Right forelimb (tissue), 1 donor: ENCODE measurements at places on chromosomes 1 and 21.

GRCh38 chr1:162107911-162108310, 38.4 kb downstream of the NOS1AP start:
- DNase-seq, result no peak

DNA sequence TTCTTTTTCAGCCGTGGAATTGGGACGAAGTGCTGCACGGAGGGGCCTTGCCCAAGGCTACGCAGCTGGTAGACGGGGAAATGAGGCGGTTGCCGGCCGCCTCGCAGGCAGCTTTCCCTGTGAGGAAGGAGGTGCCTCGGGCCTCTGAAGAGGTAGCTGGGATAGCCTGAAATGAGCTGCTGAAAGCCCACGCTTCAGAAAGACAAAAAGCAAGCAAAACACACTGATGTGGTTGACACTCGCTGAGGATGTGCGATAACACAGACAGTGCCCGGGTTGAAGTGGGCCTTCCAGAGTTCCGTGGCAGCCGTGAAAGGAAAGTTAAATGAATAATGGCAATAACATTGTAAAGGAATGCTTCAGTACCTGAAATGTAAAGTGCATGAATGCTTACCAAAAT, 47.2 kb downstream of the S1PR1 start:
- DNase-seq, result no peak

DNA sequence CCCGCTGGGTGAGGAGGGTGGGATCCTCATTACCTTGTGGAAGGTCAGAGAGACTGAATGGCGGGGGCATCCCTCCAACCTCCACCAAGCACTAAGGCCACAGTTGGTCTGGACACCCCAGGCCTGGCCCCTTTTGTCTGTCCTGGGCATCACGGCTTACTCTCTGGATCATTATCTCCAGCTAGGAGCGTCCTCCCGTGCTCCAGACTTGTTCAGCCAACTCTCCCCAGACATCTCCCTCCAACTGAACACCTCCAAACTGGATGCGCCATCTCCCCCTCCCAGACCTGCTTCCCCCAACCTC, 7.3 kb upstream of the GJB5 start:
- DNase-seq, result no peak

- DNase-seq, result no peak
Observed at GRCh38 chr1:192901500-192901899, 92.7 kb downstream of the RGS2 start.

DNA sequence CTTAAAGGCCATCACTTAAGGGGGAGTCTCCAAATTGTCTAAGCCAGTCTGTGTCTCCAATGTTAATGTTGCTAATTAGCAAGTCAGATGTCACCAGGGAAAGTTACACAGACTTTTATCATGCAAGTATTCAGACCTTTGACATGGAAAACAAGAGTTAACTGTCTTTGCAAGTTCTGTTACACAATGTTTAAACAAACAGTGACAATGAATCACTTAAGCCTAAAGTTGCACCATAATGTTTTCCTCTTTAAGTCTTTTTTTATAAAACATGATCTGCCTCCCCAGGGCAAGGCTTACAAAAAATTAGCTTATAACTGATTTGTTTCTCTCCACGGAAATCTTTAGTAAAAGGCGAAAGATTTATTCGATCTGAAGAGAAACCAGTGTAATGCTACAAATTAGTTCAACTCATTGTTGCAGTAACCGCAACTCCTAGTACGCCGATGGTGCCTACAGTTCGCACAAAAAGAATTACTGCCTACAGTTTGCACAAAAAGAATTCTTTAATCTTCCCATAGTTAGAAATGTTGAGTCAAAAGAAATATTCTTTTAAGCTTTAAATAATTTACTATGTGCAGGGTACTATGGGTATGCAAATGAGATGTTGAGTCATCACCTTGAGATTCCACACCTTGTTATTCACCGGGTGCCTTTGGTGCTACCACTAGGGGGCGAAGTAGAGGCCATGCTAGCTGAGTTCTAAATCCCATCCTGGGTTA, 45.3 kb downstream of the HHAT start:
- no peak for DNase-seq

DNA sequence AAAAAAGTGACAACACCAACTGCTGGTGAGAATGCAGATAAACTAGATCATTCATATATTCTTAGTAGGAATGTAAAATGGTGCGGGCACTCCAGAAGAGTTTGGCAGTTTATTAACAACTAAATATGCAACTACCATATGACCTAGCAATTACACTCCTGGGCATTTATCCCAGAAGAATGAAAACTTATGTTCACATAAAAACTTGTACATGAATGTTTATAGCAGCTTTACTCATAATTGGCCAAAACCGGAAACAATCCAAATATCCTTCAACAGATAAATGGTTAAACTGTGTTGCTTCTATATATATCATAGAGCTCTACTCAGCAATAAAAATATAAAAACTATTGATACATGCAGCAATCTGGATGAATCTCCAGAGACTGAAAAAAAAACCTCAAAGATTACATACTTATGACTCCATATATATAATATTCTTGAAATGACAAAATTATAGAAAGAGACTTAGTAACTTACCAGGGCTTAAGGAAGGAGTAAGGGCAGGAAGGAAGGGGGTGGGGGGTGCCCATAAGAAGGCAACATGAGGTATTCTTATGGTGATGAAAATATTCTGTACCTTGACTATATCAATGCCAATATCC, 99.9 kb downstream of the KCNH1 start:
- no peak for DNase-seq

DNA sequence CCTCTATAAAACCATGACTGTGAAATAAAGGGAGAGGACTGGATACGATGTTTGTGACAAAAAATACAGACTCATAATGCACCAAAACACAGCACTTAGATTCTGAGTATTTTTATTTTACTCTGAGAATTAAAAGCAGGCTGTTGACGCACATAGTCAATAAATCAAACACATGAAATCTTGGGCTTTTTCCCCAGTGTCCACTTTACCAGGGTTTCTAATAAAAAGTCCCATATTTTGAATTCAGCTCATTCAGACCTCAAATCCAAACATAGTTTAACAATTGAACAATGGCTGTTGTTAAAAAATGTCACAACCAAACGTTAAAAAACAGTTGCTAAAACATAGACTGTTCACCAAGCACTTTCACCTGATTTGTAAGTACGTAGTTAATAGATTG, 553.4 kb downstream of the LTN1 start:
- no peak for DNase-seq

- DNase-seq, result no peak
Observed at GRCh38 chr1:226350519-226350865, 41.5 kb upstream of the LIN9 start.

- DNase-seq, result no peak
Observed at GRCh38 chr1:81921851-81922462, 121.2 kb downstream of the ADGRL2 start.

GRCh38 chr1:61561666-61562065, 163.3 kb downstream of the TM2D1 start:
- no peak for DNase-seq

DNA sequence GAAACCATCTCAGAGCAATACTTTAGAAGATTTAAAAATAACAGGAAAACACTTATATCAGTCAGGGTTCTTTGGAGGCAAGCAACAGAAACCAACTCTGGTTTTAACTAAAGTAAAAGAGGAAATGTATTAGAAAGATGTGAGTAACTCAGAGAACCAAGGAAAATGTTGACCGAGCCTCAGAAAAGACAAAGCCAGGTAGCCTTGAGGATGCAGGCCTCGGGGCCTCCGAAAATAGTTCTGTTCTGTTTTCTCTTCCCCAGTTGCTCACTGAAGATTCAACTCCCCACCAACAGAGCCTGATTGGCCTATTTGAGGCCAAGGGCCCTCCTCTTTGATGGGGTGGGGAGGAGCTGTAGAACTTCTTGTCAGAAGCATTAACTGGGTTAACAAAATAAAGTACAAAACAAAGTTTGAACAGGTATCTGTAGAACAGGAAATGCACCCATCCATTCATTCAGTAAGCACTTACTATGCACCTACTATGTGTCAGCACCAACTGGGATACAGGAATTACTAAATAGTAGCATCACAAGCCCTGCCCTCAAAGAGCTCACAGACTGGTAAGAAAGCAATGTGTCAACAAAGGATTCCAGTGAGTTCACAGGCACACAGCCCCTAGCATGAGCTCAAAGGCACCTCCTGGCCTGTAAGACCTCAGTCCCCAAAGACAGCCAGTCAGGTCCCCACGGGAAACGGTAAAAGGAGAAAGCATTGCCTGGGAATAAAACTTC, 12.6 kb downstream of the SLAMF8 start:
- DNase-seq, result no peak

- no peak for DNase-seq
Observed at GRCh38 chr1:59485949-59486348, 189.1 kb downstream of the FGGY start.

GRCh38 chr1:228352677-228353481, 53.8 kb downstream of the TRIM11 start:
- DNase-seq, result no peak

DNA sequence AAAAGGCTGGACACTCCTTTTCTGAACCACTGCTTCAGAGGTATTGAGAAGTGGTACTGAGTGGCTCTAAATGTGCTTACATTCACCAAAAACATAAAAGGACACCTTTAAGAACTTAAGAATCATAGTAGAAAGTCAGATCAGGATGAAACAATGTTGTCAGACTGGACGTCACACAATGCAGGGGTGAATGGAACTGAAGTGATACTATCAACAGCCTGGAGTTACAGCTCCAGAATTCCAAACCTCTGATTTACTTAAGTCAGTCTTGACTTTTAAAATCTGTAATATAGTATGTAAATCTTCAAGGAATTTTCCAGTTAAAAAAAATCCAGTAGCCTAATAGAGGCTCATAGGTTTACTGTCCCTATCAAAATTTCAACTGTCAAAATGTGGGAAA, 19.3 kb downstream of the ELK4 start:
- no peak for DNase-seq

DNA sequence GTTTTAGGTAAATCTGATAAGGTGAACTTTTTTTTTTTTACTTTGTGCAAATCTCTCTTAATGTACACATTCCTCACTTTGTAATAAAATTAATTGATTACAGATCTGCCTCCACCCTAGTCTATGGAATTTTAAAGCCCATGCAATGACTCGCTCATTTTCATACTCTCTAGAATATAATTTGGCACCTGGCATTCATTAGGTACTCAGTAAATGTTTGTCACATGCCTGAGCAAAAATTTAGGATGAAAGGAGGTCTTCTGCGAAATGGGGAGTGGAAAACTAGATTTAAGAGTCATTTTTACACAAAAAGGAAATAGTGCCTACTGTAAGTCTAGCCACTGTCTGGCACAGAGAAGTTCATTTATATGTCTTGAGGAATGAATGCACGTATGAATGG, 350.1 kb downstream of the DPYD start:
- no peak for DNase-seq

DNA sequence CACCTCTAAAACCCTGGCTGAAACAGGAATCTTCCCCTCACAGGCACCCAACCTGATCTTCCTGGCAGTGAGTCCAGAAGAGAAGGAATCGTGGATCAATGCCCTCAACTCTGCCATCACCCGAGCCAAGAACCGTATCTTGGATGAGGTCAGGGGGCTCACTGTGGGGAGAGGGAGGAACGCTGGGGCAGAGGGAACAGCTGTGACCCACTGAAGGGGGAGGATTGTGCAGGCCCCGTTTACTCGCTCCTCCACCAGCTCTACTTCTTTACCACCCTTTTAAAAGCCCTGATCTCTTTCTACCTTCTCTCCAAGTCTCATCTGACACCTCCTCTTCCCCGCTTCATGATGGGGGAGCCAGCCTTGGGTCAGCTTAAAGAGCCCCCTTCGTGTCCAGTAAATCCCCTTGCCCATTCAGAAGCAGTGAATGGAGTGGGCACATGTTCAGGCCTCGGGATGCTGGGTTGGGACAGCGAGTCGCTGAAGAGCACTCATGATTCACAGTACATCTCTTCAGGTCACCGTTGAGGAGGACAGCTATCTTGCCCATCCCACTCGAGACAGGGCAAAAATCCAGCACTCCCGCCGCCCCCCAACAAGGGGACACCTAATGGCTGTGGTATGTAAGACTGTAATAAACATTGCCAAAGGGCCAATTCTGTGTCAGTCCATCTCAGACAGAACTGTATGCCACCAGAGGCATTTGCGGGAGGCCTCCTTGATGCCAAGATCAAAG, 7.3 kb downstream of the PLEKHO1 start:
- no peak for DNase-seq

DNA sequence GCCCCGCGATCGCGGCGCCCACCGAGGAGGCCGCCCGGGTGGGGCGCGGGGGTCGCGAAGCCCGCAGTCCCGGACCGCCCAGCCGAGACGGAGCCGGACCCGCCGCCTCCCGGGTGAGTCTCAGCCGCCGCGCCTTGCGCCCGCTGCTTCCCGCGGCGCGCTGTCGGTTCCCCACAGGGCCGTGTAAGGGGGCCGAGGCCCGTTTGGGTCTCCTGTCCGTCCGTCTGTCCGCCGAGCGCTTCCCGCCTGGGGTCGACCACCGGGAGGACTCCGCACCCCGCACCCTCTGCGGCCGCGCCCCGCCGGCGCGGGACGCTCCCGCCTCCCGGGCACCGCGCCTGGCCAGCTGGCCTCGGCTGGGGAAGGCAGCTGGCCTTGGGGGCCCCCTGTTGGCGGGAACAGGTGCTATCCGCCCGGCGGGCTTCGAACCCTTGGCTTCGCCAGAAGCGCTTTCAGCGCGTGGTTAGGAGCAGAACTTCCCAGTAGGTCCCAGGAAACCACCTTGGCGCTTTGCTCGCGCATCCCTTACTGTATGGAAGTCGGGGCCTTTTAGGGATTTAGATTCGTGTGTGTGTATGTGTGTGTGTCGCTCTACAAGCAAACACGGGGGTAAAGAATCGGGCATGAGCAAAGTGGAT, 414 bp downstream of the TMEM51 start:
- peak; percentile 83 for DNase-seq

GRCh38 chr1:212438831-212439237, 6.1 kb downstream of the NENF start:
- no peak for DNase-seq

DNA sequence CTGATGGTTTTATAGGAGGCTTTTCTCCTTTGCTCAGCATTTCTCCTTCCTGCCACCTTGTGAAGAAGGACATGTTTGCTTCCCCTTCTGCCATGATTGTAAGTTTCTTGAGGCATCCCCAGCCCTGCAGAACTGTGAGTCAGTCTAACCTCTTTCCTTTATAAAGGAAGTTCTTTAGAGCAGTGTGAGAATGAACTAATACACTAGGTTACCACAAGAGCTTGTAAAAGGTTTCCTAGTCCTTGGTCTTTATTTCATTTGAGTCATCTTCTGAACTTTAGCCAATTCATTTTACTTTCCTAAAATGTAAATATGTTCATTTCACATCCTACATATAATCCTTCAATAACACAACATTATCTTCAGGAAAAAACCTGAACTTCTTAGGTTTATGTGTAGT, 365.3 kb downstream of the HHIPL2 start:
- DNase-seq, result no peak

DNA sequence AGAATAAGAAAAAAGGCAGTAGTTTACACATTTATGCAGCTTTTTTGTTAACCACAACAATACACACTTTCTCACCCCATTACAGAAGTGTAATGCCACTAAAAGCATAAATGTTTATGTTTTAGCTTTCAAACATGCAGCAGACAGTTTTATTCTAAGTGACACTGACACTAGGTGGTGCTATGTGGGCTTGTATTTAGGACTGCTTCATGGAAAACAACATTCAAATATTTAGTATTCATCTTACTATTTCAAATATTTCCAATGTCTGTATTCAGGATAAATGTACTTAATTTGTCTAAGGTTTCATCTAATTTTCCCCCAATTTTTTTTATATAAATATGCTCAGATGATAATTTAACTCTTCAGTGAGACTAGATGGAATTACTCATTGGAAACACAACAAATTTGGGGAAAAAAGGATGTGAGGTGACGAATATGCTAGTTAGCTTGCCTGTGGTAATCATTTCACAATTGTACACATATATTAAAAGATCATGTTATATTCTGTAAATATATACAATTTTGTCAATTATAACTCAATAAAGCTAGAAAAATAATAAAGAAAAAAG, 71.4 kb downstream of the USP1 start:
- no peak for DNase-seq
